Activated CD4-positive, alpha-beta memory T cell treated with anti-CD3 and anti-CD28 coated beads, Interleukin-2, amount 10 ng/mL, durations not matched to agents 7 days and 5 days (primary cell): ENCODE measurements at places on chromosomes 7 and 10. TPM values are rescaled to one million over a fixed set of nuclear protein-coding genes. Genes with fewer than 3 reads are reported as not detected.

Gene NPFFR1
- total RNA-seq, result not detected

Gene LRMDA
- total RNA-seq, result not detected

Gene MRLN
- total RNA-seq, result not detected

DNA sequence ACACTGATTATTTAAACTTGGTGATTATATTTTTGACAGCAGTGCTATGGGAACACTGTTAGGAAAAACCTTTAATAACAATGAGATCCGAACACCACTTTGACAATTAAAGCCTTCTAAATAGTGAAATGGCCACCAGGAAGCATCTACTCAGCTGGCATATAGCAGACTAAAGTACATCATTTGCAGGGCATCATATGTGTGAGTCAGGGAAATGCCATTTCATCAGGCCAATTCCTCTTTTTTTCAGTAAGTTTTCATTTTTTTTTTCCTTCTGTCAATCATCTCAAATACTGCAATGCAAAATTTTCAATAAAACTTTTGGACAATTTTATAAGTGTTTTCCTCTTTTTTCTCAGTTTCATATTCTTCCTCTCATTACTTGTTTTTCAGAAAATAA is 521.4 kb upstream of the SEMA3D start:
- no peak overlapping the region for H3K27ac ChIP-seq
- H3K4me1 ChIP-seq, result no peaks in the 10 kb centered on the region
- H3K4me3 ChIP-seq, result no peak overlapping the region
- no peaks in the 10 kb centered on the region for H3K27me3 ChIP-seq
- no peaks in the 10 kb centered on the region for H3K36me3 ChIP-seq

- H3K27me3 ChIP-seq, result no peaks in the 10 kb centered on the region
- peaks cover 21% of the 10 kb centered on the region for H3K4me1 ChIP-seq
- peak overlapping the region; percentile 93 for H3K27ac ChIP-seq
Observed at GRCh38 chr7:21898265-21898930, 47.3 kb downstream of the CDCA7L start.

DNA sequence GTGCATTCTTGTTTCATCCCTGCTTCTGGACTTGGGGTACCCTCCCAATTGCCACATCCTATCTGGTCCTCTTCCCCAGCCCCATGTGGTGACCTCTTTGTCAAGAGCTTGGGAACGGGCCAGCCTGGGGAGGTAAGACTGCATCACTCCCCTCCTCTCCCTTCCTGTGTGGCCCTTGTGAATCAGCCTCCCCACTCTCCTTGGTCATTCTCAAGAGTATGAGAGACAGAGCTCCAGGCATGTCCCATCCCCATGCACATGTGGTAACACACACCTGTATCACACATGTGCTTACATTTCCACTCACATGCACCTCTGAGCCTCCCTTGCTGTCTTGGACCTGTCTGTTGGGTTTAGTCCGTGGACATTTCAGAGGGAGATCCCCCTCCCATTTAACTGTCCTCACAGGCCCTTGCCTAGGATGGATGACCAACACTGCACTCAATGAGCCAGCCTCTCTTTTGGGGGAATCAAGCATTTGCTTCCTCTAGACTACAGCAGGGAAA is 2.6 kb downstream of the MRPL43 start:
- no peak overlapping the region for H3K4me3 ChIP-seq
- no peaks in the 10 kb centered on the region for H3K27me3 ChIP-seq
- no peak overlapping the region for H3K27ac ChIP-seq
- H3K36me3 ChIP-seq, result peaks cover 7% of the 10 kb centered on the region

DNA sequence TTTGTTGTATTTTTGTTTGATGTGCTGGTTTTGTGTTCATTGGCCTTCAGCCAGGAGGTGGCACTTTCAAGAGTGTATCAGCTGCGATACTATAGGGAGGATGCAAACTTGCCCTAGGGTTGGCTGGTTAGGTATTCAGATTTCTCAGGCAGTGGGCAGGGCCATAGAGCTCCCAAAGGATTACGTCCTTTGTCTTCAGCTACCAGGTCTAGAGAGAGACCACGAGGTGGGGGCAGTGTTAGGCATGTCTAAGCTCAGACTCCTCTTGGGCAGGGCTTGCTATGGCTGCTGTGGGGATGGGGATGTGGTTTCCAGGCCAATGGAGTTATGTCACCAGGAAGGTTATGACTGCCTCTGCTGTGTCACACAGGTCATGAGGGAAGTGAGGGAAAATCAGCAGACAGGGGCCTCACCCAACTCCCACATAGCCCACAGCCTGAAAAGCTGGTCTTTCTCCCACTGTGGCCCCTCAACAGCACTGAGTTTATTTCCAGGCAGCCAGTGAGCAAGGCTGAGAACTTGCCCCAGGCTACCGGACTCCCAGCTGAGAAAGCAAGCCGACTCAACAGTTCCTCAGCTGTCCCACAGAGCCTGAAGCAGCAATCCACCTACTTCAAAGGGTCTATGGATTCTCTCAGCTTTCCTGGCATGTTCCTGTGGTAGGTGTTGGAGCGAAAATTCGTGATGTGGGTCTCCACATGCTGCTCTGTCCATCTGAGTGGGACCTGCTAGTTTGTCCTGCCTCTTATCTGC is 227.4 kb upstream of the COBL start:
- no peaks in the 10 kb centered on the region for H3K36me3 ChIP-seq
- H3K27ac ChIP-seq, result no peak overlapping the region
- H3K27me3 ChIP-seq, result no peaks in the 10 kb centered on the region

DNA sequence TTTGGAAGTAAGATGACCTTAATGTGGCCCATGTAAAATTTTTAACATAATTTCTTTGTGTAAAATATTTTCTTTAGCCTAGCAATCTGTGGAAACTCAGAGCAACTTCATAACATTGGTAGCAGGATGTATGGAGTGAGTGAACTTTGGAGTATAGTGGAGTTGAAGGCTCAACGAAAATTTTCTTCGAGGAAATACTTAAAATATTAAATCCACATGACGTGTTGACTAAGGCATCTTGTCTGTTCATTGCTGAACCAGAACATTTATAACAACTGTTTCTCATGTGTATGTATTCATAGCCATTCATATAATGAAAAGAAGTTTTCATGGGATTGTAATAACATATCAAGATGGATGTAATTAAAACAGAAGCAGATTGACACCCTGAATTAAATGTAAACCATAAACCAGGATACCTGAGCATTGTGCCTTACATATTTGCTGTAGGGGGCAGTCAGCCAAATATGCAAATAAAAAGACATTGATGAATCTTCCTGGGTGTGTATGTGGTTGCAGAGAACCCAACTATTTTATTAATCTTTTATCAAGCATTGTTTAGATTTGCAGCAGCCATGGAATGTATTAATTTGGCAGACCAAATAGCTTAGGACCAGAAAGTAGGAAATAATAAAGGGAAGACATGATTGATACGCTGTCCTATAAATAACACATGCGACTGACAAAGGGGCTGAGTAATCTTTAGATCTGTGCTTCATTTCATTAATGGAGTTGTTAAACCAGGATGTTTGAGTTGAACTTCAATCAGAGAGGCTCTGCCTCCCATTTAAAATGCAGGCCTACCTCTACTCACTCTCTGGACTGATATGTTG is 11.5 kb downstream of the AUTS2 start:
- H3K27me3 ChIP-seq, result peaks cover 2% of the 10 kb centered on the region
- no peak overlapping the region for H3K4me3 ChIP-seq
- no peaks in the 10 kb centered on the region for H3K36me3 ChIP-seq
- no peak overlapping the region for H3K27ac ChIP-seq
- H3K4me1 ChIP-seq, result no peaks in the 10 kb centered on the region
